Psoas muscle (tissue), 8 donors: ENCODE measurements at places on chromosomes 5 and 9. TPM values are rescaled to one million over a fixed set of nuclear protein-coding genes. Genes with fewer than 3 reads are reported as not detected.

DNA sequence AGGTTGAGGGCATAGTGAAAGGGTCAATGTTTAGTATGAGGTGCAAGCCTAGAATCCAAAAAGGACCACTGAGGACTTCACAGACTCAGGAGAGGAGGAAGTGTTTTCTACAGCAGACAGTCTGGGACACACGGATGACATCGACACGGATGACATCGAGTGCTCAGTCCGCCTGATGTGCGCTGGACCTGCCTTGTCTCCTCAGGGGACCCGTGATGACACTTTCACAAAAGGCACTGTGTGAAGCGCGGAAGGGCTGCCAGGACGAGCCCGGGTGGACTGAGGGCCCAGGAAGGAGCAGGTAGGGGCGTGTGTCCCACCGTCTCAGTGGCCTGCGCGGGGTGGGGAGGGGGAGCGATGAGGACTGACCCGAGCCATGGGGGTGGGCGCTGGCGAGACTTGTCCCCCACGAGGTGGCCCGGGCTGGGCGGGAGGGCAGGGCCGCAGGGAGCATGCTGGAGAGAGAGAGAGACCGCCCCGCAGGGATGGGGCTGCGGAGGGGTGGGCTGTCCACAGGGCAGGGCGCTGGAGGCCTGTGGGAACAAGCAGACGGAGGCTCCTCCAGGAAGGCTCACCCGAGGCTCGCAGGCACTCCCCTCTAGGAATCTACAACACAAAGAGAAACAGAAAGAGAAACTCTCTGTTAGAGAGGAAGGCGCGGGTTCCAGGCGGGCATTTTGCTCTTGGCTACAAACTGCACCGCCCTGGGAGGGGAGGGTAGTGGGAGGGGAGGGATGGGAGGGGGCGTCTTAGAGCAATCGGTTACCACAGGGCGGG, 54.9 kb downstream of the USP20 start:
- DNase-seq = no peak

EIF4EBP3 gene
- 36.2 TPM for total RNA-seq

GRCh38 chr5:3619579-3619978, 23.9 kb downstream of the IRX1 start:
- DNase-seq = no peak

- DNase-seq = no peak
Measured at GRCh38 chr9:18020121-18020745, 441.4 kb downstream of the SH3GL2 start.

- no peak for DNase-seq
Measured at GRCh38 chr5:31918739-31919138, 255.4 kb downstream of the GOLPH3 start.

DNA sequence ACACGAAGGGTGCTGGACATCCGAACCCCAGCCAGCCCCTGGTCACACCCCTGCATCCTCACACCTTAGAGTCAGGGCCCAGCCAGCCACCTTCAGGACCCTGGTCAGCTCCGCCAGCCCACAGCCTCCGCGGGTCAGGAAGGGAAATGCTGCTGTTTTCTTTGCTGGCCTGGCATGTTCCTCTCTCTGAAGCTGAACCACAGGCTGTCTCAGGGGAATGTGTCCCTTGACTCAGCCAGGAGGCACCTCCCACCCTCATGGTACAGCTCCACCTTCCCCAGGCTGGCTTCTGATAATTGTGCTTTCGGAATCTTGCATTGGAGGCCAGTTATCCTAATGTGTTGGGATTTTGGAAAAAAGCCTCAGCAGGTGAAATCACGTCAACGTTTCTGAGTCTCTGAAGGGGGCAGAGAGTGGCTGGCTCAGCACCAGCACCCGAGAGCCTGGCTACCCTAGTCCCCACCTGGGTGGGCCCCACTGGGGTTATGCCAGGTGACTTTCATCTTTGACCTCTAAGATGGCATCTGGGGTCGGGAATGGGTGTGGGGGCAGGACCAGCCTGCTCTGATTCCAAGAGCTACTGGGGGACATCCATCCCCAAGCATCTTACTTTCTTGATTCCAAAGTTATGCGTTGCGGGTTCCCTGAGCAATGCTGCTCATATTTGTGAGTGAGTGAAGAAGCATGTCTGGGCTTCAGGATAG, 9.8 kb upstream of the OLFM1 start:
- no peak for DNase-seq

- peak; percentile 50 for DNase-seq
Measured at GRCh38 chr5:174751154-174752000, 27.0 kb downstream of the MSX2 start.

- no peak for DNase-seq
Measured at GRCh38 chr9:32401488-32401887, 17.0 kb downstream of the ACO1 start.

DNA sequence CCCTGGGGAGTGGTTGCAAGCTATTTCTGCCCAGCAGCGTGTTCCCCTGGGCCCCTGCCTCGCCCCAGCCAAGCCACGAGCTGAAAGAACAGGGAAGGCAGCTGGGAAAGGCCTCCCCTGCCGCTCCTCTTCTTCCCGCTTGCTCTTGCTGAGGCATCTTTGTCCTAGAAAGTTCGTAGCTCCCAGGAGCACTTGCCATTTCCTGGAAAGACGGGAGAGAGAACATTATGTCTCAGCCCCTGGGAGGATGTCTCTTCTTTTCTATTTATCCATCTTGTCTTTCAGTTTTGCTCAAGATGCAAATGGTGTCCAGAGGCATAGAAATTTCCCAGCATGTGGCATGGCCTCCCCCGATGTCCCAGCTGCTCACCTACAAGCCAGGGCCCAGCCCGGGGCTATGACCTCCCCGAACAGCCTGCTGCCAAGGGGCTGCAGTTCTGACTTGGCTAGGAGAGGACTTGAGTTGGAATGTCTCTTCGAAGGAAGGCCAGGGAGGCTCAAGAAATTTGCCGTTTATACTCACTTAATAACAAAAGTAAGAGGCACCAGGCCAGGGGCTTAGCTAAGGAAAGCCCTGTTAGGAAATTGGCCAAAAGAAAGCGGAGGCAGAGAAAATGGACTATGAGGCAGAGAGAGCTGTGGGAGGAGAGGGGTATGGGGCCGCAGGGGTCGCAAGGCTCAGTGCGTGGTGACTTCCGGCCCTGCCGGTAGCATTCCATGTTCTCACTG, 87.3 kb downstream of the LIFR start:
- DNase-seq = peak; percentile 86

DNA sequence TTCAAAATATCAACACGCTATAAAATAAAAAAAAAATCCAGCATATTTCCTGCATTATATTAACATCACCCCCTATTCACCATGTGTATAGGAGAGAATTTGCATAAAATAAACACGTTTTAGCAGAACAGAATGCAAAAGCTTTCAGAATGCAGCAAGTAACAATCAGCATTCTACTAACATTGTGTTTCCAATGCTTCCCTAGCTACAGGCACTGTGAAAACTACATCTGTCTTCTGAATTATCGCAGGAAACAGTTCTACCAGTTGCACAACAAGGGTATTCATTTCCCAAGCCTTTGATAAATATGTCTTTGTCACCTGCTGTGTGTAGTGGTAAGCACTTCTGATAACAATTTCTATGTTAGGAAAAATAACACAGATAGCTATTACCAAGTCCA, 1015.8 kb downstream of the CDH18 start:
- no peak for DNase-seq

- DNase-seq = no peak
Measured at GRCh38 chr5:173180331-173180730, 36.0 kb downstream of the BNIP1 start.

- DNase-seq = peak; percentile 89
Measured at GRCh38 chr5:671459-672328, 21.5 kb downstream of the TPPP start.

DNA sequence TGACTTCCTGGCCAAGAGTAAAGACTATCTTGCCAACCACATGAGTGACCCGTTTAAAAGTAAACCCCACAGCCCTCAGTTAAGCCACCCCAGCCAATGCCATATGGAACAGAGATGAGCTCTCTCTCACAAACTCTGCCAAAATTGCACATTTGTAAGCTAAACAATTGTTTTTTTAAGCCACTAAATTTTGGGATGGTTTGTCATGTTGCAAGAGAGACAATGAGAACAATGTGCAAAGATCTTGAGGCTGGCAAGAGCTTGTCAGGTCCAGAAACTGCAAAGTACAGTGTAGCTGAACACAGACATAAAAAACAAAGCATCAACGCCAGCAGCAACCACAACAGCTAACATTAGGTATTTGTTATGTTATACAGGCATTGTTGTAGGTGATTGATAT, 27.8 kb downstream of the HOMER1 start:
- no peak for DNase-seq

DNA sequence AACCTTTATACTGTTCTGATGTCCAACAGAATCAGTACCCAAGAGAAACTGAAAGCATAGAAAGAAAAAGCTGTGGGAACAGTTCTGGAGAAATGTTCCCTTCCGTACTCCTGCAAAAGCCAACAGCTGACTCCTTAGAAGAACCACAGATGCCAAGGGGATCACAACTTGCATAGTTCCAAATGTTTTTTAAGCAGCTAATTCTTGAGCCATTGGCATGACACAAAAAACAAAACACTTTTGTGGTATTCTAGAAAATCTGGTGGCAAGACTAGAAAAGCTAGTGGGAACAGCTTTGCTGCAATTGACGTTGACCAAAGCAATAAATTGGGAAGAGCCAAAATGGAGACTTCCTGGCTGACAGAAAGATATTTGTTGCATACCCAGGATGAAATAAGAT, 189.9 kb downstream of the ARL15 start:
- no peak for DNase-seq
